ENCODE measurements at places on chromosomes 3 and 15. TPM values are rescaled to one million over a fixed set of nuclear protein-coding genes. Genes with fewer than 3 reads are reported as not detected.
A peak's percentile ranks its signal among the peaks of the same experiment; 100 is the strongest.

- no peaks in the 10 kb centered on the region for H3K36me3 ChIP-seq
- no peak for DNase-seq
- H3K4me1 ChIP-seq = peaks cover 2% of the 10 kb centered on the region
- no peaks in the 10 kb centered on the region for H3K27me3 ChIP-seq
Observed at GRCh38 chr3:15505479-15506165, 15.9 kb downstream of the COLQ start.

- no peaks in the 10 kb centered on the region for H3K4me1 ChIP-seq
- H3K27me3 ChIP-seq = no peaks in the 10 kb centered on the region
- no peaks in the 10 kb centered on the region for H3K36me3 ChIP-seq
- no peak overlapping the region for H3K4me3 ChIP-seq
- H3K27ac ChIP-seq = no peak overlapping the region
Observed at GRCh38 chr3:135917076-135917475, 48.5 kb upstream of the PPP2R3A start.

GRCh38 chr3:156782921-156783320 is 43.2 kb upstream of the LEKR1 start:
- H3K27ac ChIP-seq = no peak overlapping the region
- DNase-seq = no peak

- H3K27ac ChIP-seq = no peak overlapping the region
- H3K4me1 ChIP-seq = peaks cover 19% of the 10 kb centered on the region
- H3K4me3 ChIP-seq = no peak overlapping the region
- no peak for DNase-seq
- no peaks in the 10 kb centered on the region for H3K27me3 ChIP-seq
Observed at GRCh38 chr3:195021692-195022091, 249.3 kb downstream of the XXYLT1 start.

DNA sequence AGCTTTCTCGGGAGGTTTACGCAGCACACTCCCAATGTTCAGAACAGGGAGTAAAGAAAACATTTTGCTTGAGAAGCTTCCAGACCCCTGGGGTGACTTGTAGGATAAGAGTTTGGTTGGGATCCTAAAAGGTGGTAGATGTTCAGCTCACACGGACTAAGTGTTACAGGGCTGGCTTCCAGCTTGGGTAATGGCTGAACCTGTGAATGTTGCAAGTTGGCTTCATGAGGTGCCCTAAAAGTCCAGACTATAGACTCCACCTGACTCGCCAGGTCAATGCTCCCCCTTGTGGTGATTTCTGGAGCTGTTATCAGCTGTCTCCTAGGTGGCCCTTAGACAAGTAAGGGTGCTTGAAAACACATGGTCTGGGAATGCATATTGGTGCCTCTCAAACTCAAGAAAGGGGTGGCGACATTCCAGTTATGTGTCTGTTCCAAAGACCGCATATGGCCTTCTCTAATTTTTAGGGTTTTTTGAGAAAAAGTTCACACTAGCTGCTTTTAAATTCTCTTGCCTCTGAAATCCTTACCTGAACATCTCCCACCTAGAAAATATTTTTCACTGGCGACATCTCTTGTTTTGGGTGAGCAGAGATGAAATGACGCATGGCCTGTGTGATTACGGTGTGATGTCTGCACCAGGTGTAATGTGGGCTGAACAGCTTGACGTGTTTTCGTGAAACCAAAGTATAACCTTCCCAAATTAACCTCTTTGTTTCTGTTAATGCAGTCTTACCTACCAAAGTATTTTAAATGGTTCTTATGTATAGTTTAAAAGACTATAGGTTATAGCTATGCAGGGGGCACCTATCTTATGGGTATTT is 175.7 kb upstream of the KBTBD8 start:
- DNase-seq = no peak
- no peak overlapping the region for H3K27ac ChIP-seq
- no peaks in the 10 kb centered on the region for H3K36me3 ChIP-seq
- no peaks in the 10 kb centered on the region for H3K4me1 ChIP-seq
- H3K27me3 ChIP-seq = no peaks in the 10 kb centered on the region

GRCh38 chr3:87361956-87362355 is 85.6 kb upstream of the POU1F1 start:
- H3K27me3 ChIP-seq = no peaks in the 10 kb centered on the region
- H3K36me3 ChIP-seq = no peaks in the 10 kb centered on the region
- H3K4me1 ChIP-seq = no peaks in the 10 kb centered on the region
- DNase-seq = no peak
- H3K27ac ChIP-seq = no peak overlapping the region

DNA sequence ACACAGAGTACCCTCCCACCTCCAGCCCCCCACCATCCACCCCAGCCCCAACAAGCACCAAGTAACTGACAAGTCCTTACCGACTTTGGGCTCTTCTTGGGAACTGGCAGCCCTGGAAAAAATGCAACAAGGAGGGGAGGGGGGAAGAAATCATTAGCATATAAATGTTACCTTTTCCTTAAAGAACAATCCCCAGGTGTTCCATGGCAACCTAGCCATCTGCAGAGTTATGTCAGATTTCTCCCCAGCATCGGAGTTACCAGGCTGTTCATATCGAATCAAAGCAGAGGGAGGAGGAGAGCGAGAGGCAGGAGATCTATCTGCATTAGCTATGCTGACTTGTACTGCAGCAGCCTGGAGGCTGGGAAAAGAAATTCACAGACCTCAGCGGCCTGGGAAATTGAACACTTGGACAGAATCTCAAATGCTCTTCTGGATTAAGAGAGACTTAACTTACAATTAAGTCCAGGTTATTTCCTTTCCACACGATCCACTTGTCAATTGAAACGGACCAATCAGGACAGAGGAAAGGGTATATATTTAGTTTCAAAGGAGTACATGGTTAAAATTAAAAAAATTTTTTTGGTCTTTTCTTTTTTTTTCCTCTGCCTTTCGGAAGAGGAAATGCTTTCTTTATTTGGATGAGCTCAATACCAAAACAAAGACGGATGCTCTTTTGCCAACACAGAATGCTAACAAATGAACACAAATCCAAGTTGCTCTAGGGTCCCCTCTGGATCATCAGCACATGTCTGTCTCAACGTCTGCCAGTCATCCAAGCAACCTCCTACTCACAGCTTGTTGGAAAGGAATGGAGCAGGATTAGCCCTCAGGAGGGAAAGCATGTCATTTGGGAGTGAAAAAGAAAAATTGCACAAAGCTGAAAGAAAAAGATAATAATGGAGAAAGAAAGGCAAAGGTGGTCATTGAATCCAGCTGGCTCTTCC is 637.1 kb downstream of the MAGI1 start:
- H3K27ac ChIP-seq = no peak overlapping the region
- no peaks in the 10 kb centered on the region for H3K4me1 ChIP-seq
- H3K4me3 ChIP-seq = no peak overlapping the region
- DNase-seq = no peak
- no peaks in the 10 kb centered on the region for H3K36me3 ChIP-seq
- H3K27me3 ChIP-seq = no peaks in the 10 kb centered on the region

DNA sequence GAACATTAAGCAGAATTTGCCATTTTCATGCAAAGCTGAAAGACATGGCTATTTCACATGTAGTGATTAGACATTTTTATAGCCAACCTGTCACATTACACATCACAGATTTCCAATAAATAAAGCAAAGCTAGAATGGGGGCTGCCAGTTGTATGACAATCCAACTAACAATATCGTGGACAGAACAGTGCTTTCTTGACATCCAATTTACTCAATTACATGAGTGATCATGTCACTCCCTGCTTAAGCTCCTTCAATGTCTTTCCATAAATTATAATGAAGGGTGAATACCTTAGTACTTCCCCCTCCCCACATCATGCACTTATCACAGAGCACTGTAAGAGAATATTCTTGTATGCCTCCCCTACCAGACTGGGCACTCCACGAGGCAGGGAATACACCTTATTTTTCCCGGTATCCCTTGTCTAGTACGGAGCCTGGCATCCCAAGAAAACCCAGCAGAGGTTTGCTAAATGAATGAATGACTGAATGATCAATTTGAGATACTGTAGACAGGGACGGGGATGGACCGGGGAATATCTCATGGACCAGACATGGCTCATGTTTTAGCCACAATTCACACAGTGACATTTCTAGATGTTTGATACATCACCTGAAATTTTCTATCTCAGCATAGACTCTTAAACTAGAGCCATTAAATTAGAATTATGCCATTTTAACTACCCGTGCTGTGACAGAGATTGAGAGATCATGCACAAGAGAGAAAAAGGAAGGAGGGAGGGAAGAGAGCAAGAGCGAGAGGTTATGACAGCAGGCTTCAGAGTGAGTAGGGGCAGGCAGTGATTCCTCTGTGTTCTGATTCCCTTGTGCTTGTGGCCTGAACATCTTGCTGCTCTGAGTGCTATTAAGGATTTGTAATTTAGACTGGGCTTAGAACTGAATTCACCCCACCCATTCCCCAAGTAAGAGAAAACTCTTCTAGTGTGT is 77.7 kb downstream of the EPHB1 start:
- no peak for DNase-seq
- H3K27me3 ChIP-seq = no peaks in the 10 kb centered on the region
- H3K36me3 ChIP-seq = no peaks in the 10 kb centered on the region
- H3K27ac ChIP-seq = no peak overlapping the region
- no peak overlapping the region for H3K4me3 ChIP-seq

DNA sequence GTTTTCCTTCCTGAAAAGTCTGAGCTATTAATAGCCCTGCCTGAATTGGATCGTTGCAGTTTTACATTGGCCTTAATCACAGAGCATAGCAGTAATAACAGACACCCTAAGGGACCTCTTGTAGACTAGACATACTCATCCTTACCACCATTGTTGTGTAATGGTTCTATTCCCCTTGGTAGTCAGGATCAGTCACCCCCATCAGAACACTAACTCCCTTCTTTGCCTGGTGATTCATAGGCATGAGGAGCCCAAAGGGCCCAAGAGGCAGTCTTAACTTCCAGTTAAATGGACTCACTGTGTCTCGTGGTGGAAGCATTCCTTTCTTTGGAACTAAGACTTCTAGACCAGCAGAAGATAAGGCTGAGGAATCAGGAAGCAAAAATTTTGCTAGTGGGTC is 20.2 kb downstream of the CGGBP1 start:
- H3K4me1 ChIP-seq = peaks cover 2% of the 10 kb centered on the region
- no peak for DNase-seq
- H3K27ac ChIP-seq = no peak overlapping the region
- H3K27me3 ChIP-seq = no peaks in the 10 kb centered on the region
- no peaks in the 10 kb centered on the region for H3K36me3 ChIP-seq
- H3K4me3 ChIP-seq = no peak overlapping the region

GRCh38 chr3:72446218-72447058 is 401.8 kb downstream of the SHQ1 start:
- peak within 1 kb of the TSS; percentile 80 for H3K4me3 ChIP-seq
- no peaks in the 10 kb centered on the region for H3K36me3 ChIP-seq
- no peak for DNase-seq
- no peaks in the 10 kb centered on the region for H3K27me3 ChIP-seq

- H3K4me3 ChIP-seq = no peak overlapping the region
- no peaks in the 10 kb centered on the region for H3K4me1 ChIP-seq
- no peaks in the 10 kb centered on the region for H3K27me3 ChIP-seq
Observed at GRCh38 chr15:48283396-48284145, 47.7 kb upstream of the DUT start.

DNA sequence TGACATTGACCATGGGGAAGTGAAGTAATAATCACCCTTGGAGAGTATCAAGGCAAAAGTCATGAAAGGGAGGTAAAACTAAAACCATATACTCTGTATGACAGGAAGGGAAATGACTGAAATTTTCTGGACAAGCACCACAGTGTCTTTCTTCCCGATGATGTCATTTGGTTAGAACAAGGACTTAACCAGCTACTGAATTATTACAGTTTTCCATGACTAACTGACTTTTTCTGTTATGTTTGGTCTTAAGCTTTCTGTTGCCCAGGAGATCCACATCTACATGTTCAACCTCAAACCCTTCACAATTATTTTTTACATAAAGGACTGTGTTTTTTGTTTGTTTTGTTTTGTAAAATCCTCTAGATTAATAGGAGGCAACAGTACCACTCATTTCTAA is 191.9 kb upstream of the IL12A start:
- H3K27me3 ChIP-seq = no peaks in the 10 kb centered on the region
- H3K4me1 ChIP-seq = peaks cover 13% of the 10 kb centered on the region
- H3K27ac ChIP-seq = peak overlapping the region; percentile 8
- H3K36me3 ChIP-seq = no peaks in the 10 kb centered on the region
- H3K4me3 ChIP-seq = no peak overlapping the region

DNA sequence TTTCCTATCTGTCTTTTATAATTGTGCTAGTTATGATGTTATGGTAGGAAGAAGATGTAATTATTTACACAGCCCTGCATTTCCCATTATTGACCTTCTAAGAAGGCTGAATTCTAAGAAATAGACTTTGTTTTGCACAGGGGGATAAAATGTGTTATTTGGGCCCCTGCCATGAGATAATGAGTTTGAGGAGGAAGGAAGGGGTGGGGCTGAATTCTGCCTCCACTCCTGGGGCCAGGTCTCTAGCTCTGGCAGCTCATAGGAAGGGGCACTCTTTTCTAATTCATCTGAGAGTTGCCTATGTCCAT is 69.2 kb upstream of the GOLGA8B start:
- no peak for DNase-seq
- no peak overlapping the region for H3K4me3 ChIP-seq
- no peaks in the 10 kb centered on the region for H3K36me3 ChIP-seq
- H3K27ac ChIP-seq = no peak overlapping the region
- no peaks in the 10 kb centered on the region for H3K27me3 ChIP-seq

DNA sequence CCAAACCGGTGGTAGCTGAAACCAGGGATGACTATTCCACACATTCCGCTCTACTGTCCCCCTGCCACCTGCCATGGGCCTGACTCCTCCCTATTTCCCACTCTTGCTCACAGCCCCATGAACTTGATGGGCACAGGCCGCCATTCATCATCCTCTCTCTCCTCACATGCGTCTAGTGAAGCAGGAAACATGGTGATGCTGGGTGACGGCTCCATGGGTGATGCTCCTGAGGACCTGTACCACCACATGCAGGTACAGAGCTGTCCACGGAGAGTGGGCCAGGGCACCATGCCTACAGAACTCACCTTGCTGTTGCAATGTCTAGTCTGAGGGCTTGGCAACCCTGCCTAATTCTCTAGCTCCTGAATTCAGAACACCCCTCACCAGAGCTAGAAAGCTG is 23.3 kb upstream of the MANF start:
- H3K4me1 ChIP-seq = no peaks in the 10 kb centered on the region
- no peaks in the 10 kb centered on the region for H3K36me3 ChIP-seq
- no peak overlapping the region for H3K4me3 ChIP-seq
- no peak overlapping the region for H3K27ac ChIP-seq
- H3K27me3 ChIP-seq = no peaks in the 10 kb centered on the region

DNA sequence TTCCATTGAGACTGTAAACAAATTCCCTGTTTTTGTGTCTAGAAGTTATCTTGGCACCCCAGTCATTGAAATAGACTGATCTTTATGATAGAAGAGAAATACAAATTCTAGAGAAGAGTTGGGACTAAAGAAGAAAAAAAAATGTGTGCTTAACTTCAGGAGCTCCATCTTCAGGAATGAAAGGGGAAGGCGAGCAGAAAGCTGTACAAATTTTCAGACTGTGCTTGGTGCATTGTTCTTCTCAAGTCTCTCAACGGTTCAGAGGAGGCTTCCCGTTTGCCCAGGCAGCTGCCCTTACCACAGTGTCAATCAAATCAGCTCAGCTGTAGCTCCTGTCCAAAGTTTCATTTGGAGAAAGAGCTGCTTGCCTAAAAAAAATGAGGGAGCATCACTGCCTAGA is 41.7 kb downstream of the OXSM start:
- no peaks in the 10 kb centered on the region for H3K27me3 ChIP-seq
- H3K4me1 ChIP-seq = no peaks in the 10 kb centered on the region
- H3K4me3 ChIP-seq = no peak overlapping the region

- H3K36me3 ChIP-seq = no peaks in the 10 kb centered on the region
- H3K27me3 ChIP-seq = no peaks in the 10 kb centered on the region
- no peak overlapping the region for H3K27ac ChIP-seq
- H3K4me1 ChIP-seq = peaks cover 6% of the 10 kb centered on the region
Observed at GRCh38 chr3:177681852-177682251, 484.6 kb upstream of the TBL1XR1 start.

FES gene
- 144 TPM for total RNA-seq

CPEB1 gene
- 0.76 TPM for total RNA-seq

NUSAP1 gene
- total RNA-seq = 9.0 TPM

CMTM7 gene
- 53.7 TPM for total RNA-seq

LDHAL6B gene
- not detected for total RNA-seq

PCOLCE2 gene
- 9.4 TPM for total RNA-seq

C3orf49 gene
- total RNA-seq = not detected

RAB5A gene
- 45.9 TPM for total RNA-seq

All from upper lobe of left lung (tissue), 6 donors.